GM13976 (cell line): ENCODE measurements at places on chromosomes 1 and 21.
A peak's percentile ranks its signal among the peaks of the same experiment; 100 is the strongest.

DNA sequence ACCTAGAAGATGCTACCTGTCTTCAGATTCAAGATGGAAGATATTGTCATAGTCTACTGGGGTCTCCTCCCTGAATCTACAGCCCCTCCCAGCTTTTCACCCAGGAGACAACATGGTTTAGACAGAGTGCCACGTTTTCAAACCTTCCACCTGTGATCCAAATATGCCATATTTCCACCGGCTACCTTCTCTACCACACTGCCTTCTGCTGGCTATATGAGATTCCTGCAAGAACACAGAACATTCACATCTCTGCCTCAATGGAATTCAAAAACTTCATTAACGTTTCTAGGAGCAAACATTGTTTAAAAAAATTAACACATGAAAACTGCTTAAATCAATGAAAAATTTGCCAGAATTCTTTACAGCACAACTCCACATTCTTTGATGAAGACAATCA is 12.9 kb upstream of the LELP1 start:
- DNase-seq, result no peak

GRCh38 chr1:23619299-23620188 is 60.2 kb upstream of the ID3 start:
- peak; percentile 89 for DNase-seq

DNA sequence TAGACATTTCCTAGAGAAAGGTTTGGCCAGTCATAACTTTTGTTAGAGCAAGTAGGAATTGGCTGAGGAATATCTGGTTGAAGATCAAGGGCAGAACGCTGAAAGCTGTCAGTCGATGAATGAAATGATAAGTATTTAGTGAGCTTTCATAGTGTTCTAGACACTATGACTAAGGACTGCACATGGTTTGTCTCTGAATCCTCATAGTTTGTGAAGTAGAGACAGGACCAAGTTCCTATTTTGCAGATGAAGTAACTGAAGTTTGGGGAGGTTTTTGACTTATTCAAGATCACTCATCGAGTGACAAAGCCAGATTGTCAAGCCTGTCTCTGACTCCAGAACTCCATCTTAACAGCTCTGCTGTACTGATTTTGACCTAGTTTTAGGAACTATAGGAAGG is 4.7 kb downstream of the ELOA start:
- DNase-seq, result no peak

DNA sequence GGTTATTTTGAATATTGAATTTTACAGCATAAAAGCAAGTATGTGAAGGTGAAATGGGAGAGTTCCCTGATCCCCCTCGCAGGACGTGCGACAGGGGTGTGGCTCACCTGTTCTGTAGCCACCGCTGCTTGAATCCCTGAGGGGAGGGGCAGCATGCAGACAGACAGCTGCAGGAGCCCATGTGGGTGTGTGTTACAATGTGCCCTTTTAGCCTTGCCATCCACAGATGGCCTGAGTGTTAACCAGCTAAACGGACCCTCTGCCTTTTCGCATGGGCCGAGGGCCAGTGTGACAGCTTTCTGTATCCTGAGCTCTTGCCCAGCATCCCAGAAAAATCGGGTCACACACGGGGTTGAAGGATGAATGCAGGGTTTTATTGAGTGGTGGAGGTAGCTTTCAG is 43.3 kb downstream of the JAM2 start:
- DNase-seq, result no peak

DNA sequence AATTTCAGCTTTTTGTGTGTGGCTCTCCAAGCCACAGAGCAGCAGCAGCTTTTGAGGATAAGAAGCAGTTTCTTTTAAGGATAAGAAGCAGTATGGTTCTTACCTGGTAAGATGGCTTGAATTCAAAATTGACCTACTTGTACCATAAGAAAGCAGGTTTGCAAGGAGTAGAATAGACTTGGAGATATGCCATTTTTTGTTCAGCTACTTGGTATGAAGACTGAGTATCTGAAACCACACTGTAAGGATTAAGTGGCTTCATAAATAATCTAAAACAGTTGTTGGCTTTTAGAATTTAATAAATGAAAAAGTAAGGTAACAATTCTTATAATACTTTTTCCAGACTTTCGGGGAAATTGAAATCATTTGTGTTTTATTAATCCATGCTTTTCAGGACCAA is 74.2 kb downstream of the ATF6 start:
- DNase-seq, result no peak

GRCh38 chr1:7186382-7187111 is 401.3 kb downstream of the CAMTA1 start:
- DNase-seq, result no peak

DNA sequence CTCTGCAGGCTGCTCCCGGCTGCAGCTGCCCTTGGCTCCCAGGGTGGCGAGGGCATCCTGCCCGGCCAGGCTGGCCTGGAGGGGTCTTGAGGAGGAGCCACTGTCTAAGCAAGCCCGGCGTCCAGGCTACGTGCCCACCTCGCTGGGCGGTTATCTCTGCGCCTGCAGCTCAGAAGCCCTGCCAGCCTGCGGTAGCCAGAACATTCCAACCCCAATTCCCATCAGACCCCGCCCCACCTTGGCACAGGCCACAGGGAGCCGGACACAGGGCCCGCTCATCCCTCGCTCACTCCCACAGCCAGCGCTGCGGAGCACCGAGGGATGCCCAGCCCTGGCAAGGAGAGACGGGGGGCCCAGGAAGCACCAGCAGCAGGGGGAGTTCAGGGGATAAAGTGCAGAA is 53.9 kb downstream of the MEGF6 start:
- DNase-seq, result no peak

- DNase-seq, result no peak
Measured at GRCh38 chr1:61255358-61255703, 173.0 kb downstream of the NFIA start.

GRCh38 chr1:15343729-15344128 is 66.0 kb upstream of the EFHD2 start:
- no peak for DNase-seq

- no peak for DNase-seq
Measured at GRCh38 chr1:1373815-1374588, 1.0 kb downstream of the AURKAIP1 start.

DNA sequence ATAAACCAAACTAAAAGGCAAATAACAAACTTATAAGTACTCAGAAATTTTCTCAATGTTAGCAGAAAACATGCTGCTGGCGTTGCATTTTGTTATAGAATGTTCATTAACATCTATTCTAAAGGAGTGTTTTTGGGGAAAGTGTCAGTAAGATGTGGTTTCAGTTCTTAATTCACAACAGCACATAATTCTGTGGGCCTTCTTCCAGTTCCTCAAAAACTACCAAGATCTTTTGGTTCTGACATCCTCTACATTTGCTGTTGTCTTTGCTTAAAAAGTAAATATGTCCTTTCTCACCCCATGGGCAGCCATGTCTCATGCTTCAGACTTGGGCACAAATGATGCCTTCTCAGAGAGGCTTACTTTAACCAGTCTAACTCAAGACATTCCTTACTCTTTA is 152.5 kb downstream of the CDC7 start:
- DNase-seq, result peak; percentile 36

DNA sequence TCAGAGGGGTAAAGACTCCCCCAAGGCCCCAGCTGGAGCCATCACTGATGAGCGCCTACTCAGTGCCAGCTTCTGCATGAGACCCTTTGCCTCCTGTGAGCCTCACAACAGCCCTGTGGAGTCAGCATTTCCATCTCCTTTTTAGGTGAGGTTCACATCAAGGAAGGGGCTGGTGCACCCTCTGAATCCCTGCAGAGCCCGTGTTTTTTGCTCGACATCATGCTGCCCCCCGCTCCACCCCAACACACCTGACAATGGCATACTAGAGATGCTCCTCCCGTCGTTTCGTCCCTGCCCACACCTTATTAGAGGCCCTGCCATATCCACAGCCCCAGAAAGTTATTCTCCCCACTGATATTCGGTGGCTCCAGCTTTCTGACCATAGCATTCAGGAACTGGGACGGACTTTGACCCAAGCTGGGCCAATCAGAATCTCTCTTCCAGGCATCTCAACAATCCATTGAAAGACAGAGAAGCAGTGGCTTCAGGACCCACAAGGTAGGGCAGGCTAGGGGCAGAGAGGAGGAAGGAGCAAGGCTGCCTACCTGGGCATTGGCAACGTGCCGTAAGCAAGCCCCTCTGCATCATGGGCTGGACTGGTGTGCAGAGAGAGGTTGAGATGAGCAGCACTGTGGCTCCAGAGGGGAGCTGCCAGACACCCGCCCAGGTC is 32.7 kb downstream of the EPHA10 start:
- DNase-seq, result peak; percentile 11

- no peak for DNase-seq
Measured at GRCh38 chr1:9671377-9672140, 20.0 kb downstream of the PIK3CD start.

GRCh38 chr21:30349572-30349971 is 1.2 kb upstream of the KRTAP23-1 start:
- no peak for DNase-seq

- DNase-seq, result no peak
Measured at GRCh38 chr1:70727886-70728489, 316.9 kb downstream of the CTH start.

GRCh38 chr1:108107658-108108057 is 92.5 kb downstream of the SLC25A24 start:
- no peak for DNase-seq

DNA sequence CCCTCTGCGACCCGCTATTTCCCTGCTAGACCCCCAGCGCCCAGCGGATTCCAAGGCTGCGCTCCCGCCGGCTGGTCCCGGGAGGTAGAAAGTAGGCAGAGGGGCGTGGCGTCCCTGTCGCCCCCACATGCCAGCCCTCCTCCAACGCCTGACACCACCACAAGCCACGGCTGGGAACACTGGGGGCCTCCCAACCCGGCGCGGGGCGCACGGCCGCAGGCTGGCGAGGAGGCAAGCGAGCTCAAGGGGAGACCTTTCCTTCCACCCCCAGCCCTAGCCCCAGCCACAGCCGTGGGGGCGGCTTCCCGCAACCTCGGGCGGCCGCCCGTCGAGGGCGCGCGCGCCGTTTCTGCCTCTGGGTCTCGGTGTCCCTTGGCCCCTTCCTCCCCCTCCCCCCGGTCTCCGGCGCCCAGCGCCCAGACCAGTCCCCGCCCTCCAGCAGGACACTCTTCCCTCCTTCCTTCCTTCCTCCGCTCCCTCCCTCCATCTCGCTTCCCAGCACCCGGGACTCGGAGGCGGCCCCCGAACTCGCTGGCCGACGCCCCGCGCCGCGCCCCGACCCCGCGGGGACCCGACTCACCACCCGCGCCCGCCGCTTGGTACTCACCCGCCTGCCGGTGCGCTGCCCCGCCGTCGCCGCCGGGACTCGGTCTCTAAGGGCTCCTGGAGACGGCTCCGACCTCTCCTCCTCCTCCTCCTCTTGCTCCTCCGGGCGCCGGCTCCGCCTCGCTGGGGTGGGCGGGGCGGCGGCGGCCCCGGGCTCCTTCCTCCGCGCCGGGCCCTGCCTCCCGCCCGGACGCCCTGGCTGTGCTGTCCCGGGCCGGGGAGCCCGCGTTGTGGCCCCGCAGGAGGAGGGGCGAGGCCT is at the start of gene GNG12:
TSS of gene GNG12 (minus strand) at position 731 of the 865 bp plus-strand sequence. CDS start 125,781 bp downstream, outside the sequence.
- peak; percentile 79 for DNase-seq

DNA sequence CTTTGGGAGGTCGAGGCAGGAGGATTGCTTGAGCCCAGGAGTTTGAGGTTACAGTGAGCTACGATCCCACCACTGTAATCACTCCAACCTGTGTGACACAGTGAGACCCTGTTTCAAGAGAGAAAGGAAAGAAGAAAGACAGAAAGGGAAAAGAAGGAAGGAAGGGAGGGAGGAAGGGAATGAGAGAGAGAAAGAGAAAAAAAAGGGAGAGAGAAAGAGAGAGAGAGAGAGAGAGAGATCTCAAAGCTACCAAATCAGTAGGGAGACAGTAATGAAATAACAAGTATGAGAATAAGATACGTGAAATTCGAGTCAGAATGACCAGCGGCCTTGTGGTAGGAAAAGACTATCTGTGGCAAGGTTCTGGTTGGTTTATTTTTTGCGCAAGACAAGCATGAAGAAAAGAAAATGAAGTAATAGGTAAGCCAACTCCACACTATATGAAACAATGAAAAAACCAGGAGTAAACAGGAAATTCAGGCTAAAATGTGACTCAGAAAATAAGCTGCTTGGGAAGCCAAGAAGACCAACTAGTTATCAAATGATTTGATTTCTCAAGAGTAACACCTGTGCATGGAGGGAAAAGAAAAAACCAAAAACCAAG is 8.9 kb downstream of the MTF1 start:
- DNase-seq, result no peak

- no peak for DNase-seq
Measured at GRCh38 chr1:178143730-178144690, 50.1 kb downstream of the RASAL2 start.
